ENCODE measurements at places on chromosomes 4 and X. TPM values are rescaled to one million over a fixed set of nuclear protein-coding genes. Genes with fewer than 3 reads are reported as not detected.

SLC9B1 gene
- total RNA-seq = 0.46 TPM

TXK gene
- total RNA-seq = 1.7 TPM

CNKSR2 gene
- under 0.01 TPM for total RNA-seq

RTL9 gene
- not detected for total RNA-seq

SPACA5 gene
- total RNA-seq = not detected
